NCI-H446 (cell line): ENCODE measurements at places on chromosomes 3 and 15.

- no peak for DNase-seq
Measured at GRCh38 chr3:127824151-127824825, 2.0 kb upstream of the MGLL start.

- DNase-seq = no peak
Measured at GRCh38 chr15:77731067-77731466, 98.4 kb upstream of the LINGO1 start.

GRCh38 chr3:126284258-126284904, 72.8 kb downstream of the KLF15 start:
- no peak for DNase-seq

DNA sequence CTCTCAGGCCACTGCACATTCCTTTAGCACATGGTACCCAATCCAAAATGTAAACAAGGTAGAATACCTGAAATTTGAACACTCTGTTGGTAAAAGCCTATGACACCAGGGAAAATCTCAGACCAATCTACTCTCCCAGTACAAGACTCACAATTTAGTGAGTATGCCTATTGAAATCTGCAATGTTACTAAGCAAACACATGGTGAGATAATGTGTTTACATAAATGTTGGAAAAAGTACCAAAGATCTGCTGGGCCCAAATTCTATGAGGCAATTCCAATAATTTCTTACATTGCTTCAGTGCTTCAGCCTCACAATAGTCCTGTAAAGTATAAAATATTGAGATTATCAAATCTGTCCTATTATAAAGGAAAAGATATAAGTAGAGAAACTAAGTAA, 536.1 kb downstream of the PYDC2 start:
- DNase-seq = no peak

DNA sequence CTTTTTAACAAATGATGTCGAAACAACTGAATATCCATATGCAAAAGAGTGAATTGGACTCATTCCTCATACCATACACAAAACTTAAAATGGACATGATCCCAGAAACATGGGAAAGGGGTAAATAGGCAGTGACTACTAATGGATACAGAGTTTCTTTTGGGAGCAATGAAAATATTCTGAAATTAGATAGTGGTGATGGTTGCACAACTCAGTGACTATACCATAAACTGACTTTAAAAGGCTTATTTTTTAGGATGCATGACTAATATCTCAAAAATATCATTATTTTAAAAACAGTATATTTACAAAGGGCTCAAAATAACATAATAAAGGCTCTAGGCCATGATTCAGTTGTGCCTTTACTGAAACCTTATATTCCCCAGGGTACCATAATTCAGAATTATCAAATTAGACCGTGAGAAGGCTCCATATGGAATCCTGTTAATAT, 16.3 kb upstream of the ATP13A3 start:
- DNase-seq = no peak

DNA sequence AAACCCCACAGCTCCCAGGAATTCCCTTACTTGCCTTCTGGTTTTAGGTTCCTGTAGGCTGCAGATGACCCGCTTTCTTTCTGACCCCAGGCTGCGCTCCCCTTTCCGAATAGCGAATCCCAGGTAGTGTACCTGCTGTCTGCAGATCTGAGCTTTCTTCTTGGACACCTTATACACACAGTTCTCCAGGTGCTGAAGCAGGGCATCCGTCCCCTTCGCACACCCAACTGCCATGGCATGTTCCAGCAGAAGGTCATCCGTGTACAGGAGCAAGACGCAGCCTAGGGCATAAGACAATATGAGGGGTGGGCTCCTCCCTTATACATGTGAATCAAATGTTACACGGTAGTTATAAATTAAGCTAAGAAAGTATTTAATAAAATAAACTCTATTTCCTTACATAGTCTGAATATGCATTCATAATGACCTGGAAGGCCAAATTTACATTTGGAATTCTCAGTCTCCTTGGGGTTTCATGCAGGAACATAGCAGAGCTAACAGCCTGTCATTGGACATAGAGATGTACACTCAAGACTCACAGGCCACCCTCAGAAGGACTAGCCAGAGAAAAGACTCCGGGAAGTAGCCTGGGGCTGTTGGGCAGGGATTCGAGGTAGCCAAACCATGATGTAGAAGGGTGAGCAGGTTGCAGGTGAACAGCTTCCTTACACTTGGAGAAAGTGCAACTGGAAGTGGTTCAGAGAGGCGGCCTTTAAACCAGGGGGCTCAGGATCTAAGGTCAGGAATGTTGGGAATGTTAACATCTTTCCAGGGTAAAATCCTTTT, 8.2 kb upstream of the DNAAF4 start:
- DNase-seq = no peak

DNA sequence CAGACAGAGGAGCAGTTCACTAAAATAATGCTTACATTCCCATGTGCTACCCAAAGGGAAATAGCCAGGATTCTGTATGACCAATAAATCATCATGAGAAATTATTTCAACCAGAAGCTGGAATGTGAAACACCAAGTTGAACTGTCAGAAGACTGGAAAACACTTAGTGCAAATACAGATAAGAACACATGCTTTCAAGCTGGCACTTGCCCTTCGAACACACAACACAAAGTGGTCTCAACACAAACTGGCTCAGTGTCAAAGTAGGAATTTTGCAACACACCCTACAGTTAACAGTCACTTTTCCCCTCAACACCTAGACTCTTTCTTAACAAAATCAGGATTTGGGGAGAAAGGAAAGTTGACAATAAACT, 1.3 kb downstream of the FSD2 start:
- no peak for DNase-seq

GRCh38 chr3:138097192-138098172, 17.9 kb downstream of the DZIP1L start:
- no peak for DNase-seq

- DNase-seq = no peak
Measured at GRCh38 chr3:58627941-58628340, 38.6 kb downstream of the FAM3D start.

GRCh38 chr15:51888593-51889195, 59.2 kb downstream of the TMOD3 start:
- peak; percentile 24 for DNase-seq

- no peak for DNase-seq
Measured at GRCh38 chr3:14430053-14430452, 27.6 kb downstream of the SLC6A6 start.

DNA sequence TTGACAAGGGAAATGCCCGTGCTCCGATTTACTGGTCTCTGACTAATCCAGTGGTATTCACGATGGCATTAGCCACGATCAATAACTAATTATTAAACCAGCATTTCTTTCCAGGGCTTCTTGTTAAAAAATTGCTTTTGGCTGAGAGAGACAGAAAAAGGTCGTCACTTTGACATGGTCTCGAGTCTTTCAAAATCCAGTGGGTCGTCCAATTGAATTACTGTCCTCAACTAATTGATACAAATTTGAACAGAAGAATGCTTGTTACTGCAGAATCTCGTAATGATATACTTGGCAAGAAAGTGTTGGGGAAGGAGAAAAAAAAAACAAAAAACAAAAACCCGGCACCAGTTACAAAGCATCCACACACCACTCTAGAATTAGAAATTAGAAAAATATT, 318.4 kb downstream of the NR2F2 start:
- no peak for DNase-seq

GRCh38 chr3:10248984-10249748, 907 bp downstream of the TATDN2 start:
- no peak for DNase-seq

- peak; percentile 86 for DNase-seq
Measured at GRCh38 chr3:175346573-175347356, 487.6 kb downstream of the NAALADL2 start.

DNA sequence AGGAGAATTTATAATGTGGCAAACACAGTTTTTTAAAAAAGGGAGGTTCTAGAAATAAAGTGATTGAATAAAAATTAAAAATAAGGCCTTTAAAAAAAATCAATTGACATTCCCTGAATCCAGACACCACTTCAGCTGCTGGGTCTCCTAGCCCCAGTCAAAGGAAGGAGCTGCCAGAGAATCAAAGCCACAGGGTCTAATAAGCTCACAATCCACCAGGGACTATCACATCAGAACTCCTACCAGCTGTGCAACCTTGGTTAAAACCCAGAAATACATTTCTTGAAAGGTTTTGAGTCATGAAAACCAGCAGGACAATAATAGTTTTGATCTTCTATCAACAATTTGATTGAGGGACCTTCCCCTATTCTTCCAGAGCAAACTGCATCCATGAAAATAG, 134.5 kb downstream of the MECOM start:
- no peak for DNase-seq

- DNase-seq = no peak
Measured at GRCh38 chr3:114941626-114942309, 205.3 kb downstream of the ZBTB20 start.

- DNase-seq = no peak
Measured at GRCh38 chr15:68210409-68210756, 5.3 kb upstream of the CALML4 start.

- DNase-seq = no peak
Measured at GRCh38 chr3:50300681-50301254, 1.6 kb upstream of the HYAL3 start.
